ENCODE measurements at places on chromosomes 1 and 21. TPM values are rescaled to one million over a fixed set of nuclear protein-coding genes. Genes with fewer than 3 reads are reported as not detected.

CA14 gene
- not detected for total RNA-seq

SPRR2F gene
- not detected for total RNA-seq

OSCP1 gene
- total RNA-seq: 7.4 TPM

ADAMTS1 gene
- total RNA-seq: 46.8 TPM

ATP1A4 gene
- total RNA-seq: not detected

GNAT2 gene
- total RNA-seq: 0.95 TPM

TRIM45 gene
- total RNA-seq: 2.8 TPM

ADAMTS4 gene
- 13.1 TPM for total RNA-seq

SYT14 gene
- total RNA-seq: 5.7 TPM

UBE2U gene
- not detected for total RNA-seq

FAM72B gene
- total RNA-seq: 1.8 TPM

ITSN1 gene
- 54.2 TPM for total RNA-seq

MYCBP gene
- total RNA-seq: 22.5 TPM

C1orf53 gene
- 8.9 TPM for total RNA-seq

ACKR1 gene
- 0.11 TPM for total RNA-seq

TNFRSF4 gene
- 2.7 TPM for total RNA-seq

MANEAL gene
- total RNA-seq: 7.3 TPM

CFHR1 gene
- total RNA-seq: not detected

ZNF697 gene
- 7.5 TPM for total RNA-seq

AKR7A3 gene
- total RNA-seq: 7.2 TPM

OPTC gene
- total RNA-seq: not detected

CELA2A gene
- 1.6 TPM for total RNA-seq

EXO1 gene
- 1.8 TPM for total RNA-seq

GPA33 gene
- total RNA-seq: 0.27 TPM

CAPN8 gene
- total RNA-seq: 1.4 TPM

CLCNKA gene
- 1.3 TPM for total RNA-seq

UBXN10 gene
- total RNA-seq: 1.8 TPM

VWA5B1 gene
- total RNA-seq: 0.24 TPM

C1orf94 gene
- total RNA-seq: not detected

C1QC gene
- 636 TPM for total RNA-seq

OVAAL gene
- total RNA-seq: not detected

TIE1 gene
- total RNA-seq: 38.3 TPM

GPR25 gene
- total RNA-seq: 0.69 TPM

OR2G6 gene
- total RNA-seq: not detected

IARS2 gene
- 114 TPM for total RNA-seq
